ENCODE measurements at places on chromosomes 2 and 18. TPM values are rescaled to one million over a fixed set of nuclear protein-coding genes. Genes with fewer than 3 reads are reported as not detected.

ITGB6 gene
- total RNA-seq: not detected

SP5 gene
- not detected for total RNA-seq

ASIC4 gene
- total RNA-seq: 0.25 TPM

IL1RL1 gene
- total RNA-seq: 0.77 TPM

GPR45 gene
- total RNA-seq: not detected

MLPH gene
- 110 TPM for total RNA-seq

STAT4 gene
- total RNA-seq: 0.55 TPM

SIX3 gene
- under 0.01 TPM for total RNA-seq

NOSTRIN gene
- 0.11 TPM for total RNA-seq

LINC00305 gene
- total RNA-seq: not detected

UGT1A8 gene
- total RNA-seq: 0.12 TPM

SAG gene
- not detected for total RNA-seq

LRRTM4 gene
- total RNA-seq: not detected

TGIF1 gene
- 236 TPM for total RNA-seq

CNGA3 gene
- not detected for total RNA-seq
